ENCODE measurements at places on chromosomes 12 and 14. TPM values are rescaled to one million over a fixed set of nuclear protein-coding genes. Genes with fewer than 3 reads are reported as not detected.

The AKAP3 gene
- 4.3 TPM for total RNA-seq

The KRT8 gene
- 1,655 TPM for total RNA-seq

The SSTR1 gene
- total RNA-seq: not detected

The RNASE4 gene
- total RNA-seq: 3.9 TPM

The CRIP1 gene
- 260 TPM for total RNA-seq

The SPIC gene
- not detected for total RNA-seq

The PPP1R13B gene
- total RNA-seq: 17.8 TPM

The LRTM2 gene
- 0.07 TPM for total RNA-seq

The IQSEC3 gene
- total RNA-seq: not detected

The MAP1LC3B2 gene
- 4.7 TPM for total RNA-seq

The DBX2 gene
- total RNA-seq: not detected

The ST8SIA1 gene
- total RNA-seq: not detected

The GALNT16 gene
- total RNA-seq: 0.32 TPM

The GCN1 gene
- 184 TPM for total RNA-seq

The USP44 gene
- 0.17 TPM for total RNA-seq

The GLIPR1L1 gene
- total RNA-seq: not detected

The PLCZ1 gene
- not detected for total RNA-seq

The KRT76 gene
- total RNA-seq: not detected

The CLEC4C gene
- total RNA-seq: not detected

The GALNT6 gene
- 16.4 TPM for total RNA-seq

The ABCC9 gene
- 0.05 TPM for total RNA-seq

The GPR162 gene
- total RNA-seq: 2.3 TPM

The ATL1 gene
- 1.4 TPM for total RNA-seq

The DHRS2 gene
- total RNA-seq: 10.0 TPM

The AMHR2 gene
- not detected for total RNA-seq

The CD163L1 gene
- 27.0 TPM for total RNA-seq

The EIF2S3B gene
- 1.0 TPM for total RNA-seq

The LRFN5 gene
- not detected for total RNA-seq

The C12orf56 gene
- not detected for total RNA-seq

The ANKRD33 gene
- not detected for total RNA-seq

The TTC5 gene
- total RNA-seq: 23.3 TPM

The RD3L gene
- total RNA-seq: not detected

All from HCT116 (cell line).